CD8-positive, alpha-beta T cell (primary cell): ENCODE measurements at places on chromosomes 2 and 18.

DNA sequence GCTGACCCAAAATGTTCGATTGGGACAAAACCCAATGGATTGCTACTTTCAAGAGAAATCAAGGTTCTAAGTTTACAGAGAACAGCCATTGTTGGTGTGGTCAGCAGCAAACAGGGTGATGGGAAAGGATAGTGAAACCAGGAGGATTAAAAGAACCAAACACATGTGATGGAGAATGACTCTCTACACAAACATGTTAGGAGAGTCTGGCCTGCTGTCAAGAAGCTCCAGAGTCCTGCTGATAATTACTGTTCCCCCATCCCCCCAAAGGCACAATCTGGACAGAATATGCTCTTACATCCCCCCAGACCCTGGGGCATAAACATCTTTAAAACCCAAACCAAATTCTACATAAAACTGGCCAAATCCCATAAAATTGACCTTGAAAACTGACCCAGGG is 32.0 kb upstream of the ACYP2 start:
- no peak for DNase-seq

DNA sequence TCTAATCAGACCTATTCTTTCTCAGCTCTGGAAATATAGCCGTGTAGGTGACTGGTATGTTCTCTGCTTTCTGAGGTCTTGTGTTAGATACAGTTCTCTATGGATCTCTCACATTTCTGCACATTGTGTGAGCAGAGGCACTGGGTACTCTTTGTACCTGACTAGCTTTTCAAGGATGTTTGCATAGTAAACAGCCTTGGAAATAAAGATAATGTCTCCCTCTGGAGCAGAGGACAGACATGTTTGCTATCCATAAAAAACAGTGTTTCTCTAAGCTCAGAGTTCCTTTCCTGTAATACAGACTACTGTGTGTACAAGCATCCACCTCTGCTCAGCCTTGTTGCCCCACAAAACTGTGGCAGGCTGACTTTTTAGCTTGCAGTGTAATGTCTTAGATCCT is 279.2 kb downstream of the CTNNA2 start:
- DNase-seq, result no peak

- DNase-seq, result no peak
Observed at GRCh38 chr18:68387246-68387645, 327.7 kb downstream of the TMX3 start.

GRCh38 chr2:85589982-85590791 is 5.4 kb upstream of the RNF181 start:
- DNase-seq, result no peak

GRCh38 chr2:188466761-188467160 is 175.1 kb downstream of the GULP1 start:
- DNase-seq, result no peak

- no peak for DNase-seq
Observed at GRCh38 chr18:29439398-29439797, 1262.5 kb upstream of the CDH2 start.

GRCh38 chr2:46119453-46119852 is 177.8 kb upstream of the EPAS1 start:
- no peak for DNase-seq

GRCh38 chr2:177322801-177323261 is 58.3 kb upstream of the NFE2L2 start:
- DNase-seq, result no peak

DNA sequence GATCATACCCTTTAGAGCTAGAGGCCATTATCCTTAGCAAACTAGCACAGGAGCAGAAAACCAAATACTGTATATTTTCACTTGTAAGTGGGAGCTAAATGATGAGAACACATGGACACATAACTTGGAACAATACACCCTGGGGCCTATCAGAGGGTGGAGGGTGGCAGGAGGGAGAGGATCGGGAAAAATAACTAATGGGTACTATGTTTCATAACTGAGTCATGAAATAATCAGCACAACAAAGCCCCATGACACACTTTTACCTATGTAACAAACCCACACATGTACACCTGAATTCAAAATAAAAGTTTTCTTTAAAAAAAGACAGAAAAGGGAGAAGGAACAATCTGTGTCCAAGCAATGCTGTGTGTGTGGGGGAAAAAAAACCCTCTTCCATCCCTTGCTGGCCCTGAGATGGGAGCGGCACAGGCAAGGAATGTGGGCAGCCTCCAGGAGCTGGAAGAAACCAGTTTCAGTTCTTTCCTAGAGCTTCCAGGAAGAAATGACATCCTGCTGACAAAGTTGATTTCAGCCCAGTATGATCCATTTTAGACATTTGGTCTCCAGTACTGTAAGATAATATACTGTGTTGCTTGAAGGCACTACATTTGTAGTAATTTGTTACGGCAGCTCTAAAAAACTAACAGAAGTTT is 458.7 kb upstream of the CNTNAP5 start:
- DNase-seq, result no peak

- no peak for DNase-seq
Observed at GRCh38 chr2:65032019-65032975, 23.9 kb upstream of the CEP68 start.

- peak; percentile 27 for DNase-seq
Observed at GRCh38 chr2:26299471-26300101, 46.4 kb upstream of the SELENOI start.

DNA sequence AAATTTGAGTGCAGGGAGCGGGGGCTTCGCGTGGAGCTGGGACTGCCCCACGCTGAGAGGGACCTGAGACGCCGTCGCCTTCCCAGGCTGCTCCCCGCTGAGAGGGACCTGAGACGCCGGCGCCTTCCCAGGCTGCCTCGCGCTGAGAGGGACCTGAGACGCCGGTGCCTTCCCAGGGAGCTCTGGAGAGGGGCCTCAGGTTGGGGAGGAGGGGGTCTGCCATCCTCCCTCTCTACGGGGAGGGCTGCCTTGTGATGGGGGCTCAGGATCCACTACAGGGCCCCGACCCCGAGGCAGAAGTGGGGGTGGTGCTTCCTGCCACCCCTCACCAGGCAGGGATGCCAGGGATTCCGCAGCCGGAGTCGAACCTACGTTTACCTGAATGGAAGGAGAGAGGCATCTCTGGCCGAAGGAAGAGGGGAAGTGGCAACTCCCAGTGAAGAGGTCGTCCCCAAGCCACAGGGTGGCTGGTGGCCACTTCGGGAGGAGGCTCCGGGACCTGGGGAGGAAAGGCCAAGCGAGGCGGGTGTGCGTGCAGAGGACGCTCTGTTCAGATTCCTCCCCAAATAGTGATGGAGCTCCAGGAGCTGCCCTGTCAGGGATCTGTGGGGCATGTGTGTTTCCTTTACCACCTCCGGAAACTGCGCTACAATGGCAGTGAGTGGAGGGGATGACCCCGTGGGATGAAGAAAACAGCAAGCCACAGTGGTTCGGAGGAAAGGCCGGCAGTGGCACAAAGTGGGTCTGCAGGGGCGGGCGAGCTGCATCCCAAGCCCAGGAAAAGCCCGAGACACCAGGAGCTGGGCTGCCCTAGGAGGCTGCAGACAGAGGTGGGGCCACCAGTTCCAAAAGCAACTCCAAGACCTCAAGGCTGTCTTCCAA is 108.2 kb upstream of the CTDP1 start:
- no peak for DNase-seq

- no peak for DNase-seq
Observed at GRCh38 chr2:102230410-102230909, 43.6 kb downstream of the IL1RL2 start.

DNA sequence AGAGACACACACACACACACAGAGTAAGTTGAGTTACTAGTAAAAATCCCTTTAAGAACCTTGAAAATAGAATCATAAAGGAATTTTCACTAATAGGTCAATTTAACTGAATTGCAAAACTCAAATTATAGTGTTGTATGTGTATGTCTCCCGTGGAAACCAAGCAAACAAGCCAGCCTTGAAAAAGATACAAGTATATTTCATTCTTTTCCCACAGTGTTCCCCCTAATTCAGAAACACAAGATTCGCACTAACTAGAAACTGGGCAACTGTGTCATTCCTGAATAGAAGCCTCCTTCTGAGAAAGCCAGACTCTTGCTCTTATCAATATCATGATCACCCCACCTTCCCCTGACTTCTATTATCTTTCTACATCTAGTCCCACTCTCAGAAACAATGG is 229.5 kb downstream of the PIEZO2 start:
- no peak for DNase-seq

DNA sequence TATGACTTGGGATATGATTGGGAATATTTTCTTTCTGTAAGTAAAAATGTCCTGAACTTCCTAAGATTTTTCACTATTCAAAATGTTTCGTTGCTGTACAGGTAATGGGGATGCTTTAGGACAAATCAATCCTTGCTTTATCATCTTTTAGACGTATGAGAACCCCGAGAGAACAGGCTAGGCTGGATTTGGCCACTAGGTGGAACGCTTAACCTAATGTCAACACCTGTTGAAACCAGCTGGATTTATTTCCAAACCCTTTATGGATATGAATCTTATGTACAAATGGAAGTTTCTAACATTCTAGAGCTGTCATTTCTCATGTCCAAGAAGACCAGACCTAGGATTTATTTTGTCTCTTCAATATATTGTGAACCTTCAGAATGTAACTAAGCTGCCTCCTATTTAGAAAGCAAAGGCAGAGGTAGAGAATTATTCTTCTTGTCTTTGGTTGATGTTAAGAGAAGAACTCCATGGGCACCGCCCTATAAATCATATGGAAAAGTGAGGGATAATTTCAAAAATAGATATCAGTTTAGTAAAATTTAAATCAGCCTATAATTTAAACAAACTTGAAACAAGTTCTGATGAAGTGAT is 96.7 kb downstream of the PMAIP1 start:
- no peak for DNase-seq

- DNase-seq, result no peak
Observed at GRCh38 chr2:64331114-64331645, 122.8 kb upstream of the LGALSL start.

GRCh38 chr2:200899482-200899881 is 10.3 kb downstream of the NIF3L1 start:
- no peak for DNase-seq
